ENCODE measurements at places on chromosomes 11 and 22.

- DNase-seq, result no peak
Measured at GRCh38 chr11:33179348-33179803, 18.1 kb upstream of the CSTF3 start.

- no peak for DNase-seq
Measured at GRCh38 chr11:13316528-13316961, 39.0 kb downstream of the BMAL1 start.

DNA sequence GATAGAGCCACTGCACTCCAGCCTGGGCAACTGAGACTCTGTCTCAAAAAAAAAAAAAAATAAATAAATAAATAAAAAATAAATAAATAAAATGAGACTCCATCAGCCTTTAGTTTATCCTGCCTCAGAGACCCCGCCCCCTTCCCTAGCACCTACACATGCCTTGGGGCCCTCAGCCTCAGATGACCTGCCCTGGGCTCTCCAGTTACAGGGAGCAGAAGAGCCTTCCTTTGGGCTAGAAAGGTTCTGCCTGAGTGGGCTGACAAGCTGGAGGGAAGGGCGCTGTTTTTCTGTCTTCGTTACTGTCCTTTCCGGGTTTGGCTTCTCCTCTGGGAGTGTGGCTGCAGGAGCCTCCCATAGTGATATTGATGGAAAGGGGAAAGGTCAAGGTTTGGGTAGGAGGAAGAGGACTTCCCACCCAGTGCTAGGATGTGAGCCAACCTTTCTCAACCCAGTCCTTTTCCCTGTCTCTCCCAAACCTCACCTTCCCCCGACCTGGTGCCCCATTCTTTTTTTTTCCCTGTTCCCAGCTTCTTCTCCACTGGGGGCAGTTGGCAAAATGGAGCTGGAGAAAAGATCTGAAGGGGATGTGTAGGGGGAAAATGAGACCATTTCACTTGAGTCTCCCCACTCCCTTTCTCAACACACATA is 1.5 kb upstream of the SF3B2 start:
- DNase-seq, result no peak

GRCh38 chr11:103013421-103013820 is 57.9 kb upstream of the MMP13 start:
- DNase-seq, result no peak

- no peak for DNase-seq
Measured at GRCh38 chr22:23012081-23012622, 58.2 kb upstream of the GNAZ start.

- no peak for DNase-seq
Measured at GRCh38 chr11:60098508-60098907, 10.0 kb downstream of the MS4A2 start.

- no peak for DNase-seq
Measured at GRCh38 chr22:27791859-27792241, 9.7 kb downstream of the MN1 start.

DNA sequence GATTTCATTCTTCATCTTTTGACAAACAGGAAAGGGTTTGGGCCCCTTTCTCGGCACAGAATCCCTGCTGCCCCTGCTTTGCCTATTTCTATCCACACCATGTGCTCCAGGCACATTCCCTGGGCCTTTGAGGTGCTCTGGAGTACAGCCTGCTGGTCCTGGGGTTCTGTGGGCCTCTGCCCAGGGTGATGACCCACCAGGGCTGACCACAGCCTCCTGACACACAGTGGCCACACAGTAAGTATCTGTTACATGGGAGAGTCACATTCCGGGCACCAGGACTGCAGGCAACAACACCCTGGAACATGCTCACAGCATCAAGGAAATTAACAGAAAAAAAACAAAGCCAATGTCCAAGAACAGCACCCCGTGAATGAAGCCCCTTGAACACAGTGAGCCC is 39.1 kb downstream of the SCUBE2 start:
- DNase-seq, result no peak

- no peak for DNase-seq
Measured at GRCh38 chr11:68841718-68842426, at the start of gene CPT1A. Gene CPT1A (minus strand): TSS chr11:68841916. CDS start chr11:68815474, 26,442 bp downstream.

GRCh38 chr22:48359613-48359965 is 1468.1 kb downstream of the BRD1 start:
- no peak for DNase-seq

- DNase-seq, result no peak
Measured at GRCh38 chr22:40509401-40510134, 127.0 kb downstream of the MRTFA start.

- DNase-seq, result no peak
Measured at GRCh38 chr11:95968585-95968984, 44.7 kb upstream of the MTMR2 start.

DNA sequence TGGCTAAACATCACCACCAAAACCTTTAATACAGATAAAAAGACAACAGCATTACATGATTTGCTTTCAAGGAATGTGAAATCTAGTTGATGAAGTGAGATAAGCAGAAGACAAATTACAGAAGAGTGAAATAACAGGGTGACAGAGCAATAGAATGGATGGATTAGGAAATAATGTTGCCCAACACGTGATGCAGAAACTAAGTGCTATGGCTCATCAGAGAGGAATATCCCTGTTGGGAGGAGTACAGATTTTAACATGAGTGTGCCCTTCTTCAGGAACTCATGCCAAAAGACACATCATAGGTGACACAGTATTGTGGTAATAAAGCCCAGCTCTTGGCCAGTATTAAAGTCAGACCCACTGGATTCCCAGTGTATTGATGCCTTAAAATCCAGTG is 176.6 kb upstream of the RAG2 start:
- no peak for DNase-seq

DNA sequence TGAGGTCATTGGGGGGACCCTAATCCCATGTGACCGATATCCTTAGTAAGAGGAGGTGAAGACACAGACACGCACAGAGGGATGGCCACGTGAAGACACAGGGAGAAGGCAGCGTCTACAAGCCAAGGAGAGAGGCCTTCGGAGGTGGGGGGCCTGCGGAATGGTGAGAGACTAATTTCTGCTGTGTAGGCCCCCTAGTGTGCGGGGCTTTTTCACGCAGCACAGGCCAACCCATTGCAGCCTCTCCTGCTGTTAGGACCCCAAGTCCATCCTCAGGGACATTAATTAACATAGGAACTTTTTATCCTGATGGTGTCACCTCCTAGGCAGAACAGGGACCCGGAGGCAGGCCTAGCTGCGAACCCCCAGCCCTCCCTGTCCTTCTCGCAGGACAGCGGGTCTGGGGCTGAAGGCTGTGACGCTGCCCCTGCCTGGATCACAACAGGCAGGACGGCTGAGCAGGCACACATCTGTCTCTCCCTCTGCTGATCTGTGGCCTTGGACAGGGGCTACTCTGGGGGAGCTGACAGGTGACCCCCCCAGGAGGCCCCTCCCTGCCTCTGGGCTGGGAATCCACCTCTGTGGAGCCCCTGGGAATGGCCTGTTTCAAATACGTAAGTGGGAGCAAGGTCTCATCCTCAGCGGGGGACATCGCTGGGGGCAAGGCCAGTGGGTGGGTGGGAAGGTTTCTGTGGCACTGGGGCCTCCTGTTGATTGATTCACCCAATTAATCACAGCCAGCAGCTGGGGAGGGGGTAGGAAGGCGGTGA is 7.9 kb downstream of the ASCL2 start:
- no peak for DNase-seq

GRCh38 chr11:9028581-9028980 is 24.8 kb upstream of the NRIP3 start:
- DNase-seq, result no peak

- DNase-seq, result no peak
Measured at GRCh38 chr22:33325232-33326004, 267.2 kb upstream of the SYN3 start.

DNA sequence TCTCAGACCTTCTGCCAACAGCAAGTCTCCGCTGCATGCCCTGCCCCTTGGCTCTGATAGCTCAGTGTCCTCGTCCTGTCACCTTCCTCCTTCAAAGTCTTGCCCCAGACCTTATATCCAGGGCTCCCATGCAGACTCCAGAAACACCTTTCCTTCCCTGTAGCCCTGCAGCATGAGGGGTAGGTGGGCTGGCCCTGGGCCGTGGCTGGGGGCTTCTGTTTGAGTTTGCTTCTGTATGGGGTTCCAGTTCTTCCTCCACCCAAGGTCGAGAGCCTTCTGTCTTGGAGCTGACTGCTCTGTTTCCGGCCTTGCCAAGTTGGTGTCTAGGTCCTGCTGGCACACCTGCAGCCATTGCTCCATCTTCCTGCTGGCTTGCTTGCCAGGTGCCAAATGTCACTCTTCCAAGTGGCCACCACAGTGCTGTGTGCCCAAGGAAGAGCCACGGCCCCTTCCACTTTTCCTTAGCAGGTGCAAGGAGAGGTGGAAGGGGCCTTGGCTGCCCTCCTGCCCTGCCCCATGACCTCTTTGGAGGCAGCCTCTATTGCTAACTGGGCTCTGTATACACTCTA is 74.8 kb upstream of the NECTIN1 start:
- no peak for DNase-seq

DNA sequence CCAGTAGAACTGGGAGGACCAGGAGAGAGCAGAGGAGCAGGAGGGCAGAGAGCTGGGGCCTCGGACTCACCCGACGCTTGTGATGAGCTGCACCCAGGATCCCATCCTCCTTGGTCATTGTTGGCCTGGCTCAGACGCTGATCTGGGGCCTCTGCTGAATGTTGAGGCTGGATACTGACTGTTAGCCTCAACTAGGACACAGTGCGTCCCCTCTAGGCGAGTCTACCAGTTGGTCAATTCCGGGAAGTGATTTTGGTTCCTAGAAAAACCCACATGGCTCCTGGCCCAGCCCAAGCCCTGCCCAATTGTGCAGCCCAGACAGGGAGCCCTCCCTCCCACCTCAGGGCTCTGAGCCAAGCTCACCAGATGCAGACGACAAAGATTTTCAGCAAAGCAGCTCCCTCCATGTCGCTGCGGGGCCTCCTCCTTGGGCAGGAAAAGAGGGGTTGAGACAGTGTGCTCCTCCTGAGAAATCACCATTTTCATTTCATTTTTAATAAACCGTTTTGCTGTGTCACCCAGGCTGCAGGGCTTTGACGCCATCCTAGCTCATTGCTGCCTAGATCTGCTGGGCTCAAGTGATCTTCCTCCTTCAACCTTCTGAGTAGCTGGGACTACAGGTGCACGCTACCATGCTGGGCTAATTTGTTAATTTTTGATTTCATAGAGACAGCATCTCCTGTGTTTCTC is at the start of gene APOL4:
Gene APOL4, minus strand, starts transcription at position 180 of the 690 bp plus-strand sequence. Its CDS starts 75 bp downstream, at position 105.
- DNase-seq, result peak; percentile 55

DNA sequence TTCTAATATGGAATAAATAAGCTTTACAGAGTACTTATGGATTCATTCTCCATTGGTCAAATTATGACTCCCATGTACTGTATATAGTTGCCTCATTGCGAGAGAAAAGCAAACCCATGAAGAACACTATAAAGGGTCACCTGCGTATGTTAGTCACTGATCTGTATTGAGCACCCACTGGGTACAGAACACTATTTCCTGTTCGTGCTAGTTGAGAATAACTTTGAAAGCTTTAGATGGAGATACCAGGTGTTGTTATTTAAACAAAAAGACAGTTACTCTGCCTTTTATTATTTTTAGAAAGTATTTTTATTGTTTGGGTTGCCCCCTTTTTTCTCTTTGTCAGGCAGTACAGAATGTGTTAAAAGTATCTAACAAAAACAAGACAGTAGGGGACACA is 79.9 kb downstream of the DEUP1 start:
- DNase-seq, result no peak

DNA sequence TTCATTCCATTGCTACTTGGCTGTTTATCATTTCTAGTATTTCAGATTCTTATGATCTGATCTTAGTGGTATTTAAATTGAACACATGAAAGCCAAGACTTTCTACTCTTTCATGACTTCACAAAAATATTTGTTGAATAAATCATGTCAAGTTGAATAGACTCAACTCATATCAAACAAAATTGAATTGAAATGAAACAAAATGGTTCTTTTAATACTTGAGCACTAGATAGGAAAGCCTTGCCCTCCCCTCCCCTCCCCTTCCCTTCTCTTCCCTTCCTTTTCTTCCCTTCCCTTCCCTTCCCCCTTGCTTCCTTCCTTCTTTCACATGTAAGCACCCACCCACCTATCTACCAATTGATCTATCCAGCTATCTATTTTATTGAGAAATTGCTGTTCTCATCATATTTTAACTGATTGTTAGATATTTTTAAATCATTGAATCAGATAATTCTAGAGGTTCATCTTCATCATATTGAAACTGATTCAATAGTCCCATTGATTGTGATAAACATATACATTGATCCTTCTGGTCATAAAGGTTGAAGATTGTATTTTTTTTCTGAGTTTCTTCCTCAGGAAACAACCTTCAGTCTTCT is 2015.9 kb downstream of the LRRC4C start:
- DNase-seq, result no peak

- DNase-seq, result no peak
Measured at GRCh38 chr22:39212721-39213376, 31.9 kb downstream of the PDGFB start.

DNA sequence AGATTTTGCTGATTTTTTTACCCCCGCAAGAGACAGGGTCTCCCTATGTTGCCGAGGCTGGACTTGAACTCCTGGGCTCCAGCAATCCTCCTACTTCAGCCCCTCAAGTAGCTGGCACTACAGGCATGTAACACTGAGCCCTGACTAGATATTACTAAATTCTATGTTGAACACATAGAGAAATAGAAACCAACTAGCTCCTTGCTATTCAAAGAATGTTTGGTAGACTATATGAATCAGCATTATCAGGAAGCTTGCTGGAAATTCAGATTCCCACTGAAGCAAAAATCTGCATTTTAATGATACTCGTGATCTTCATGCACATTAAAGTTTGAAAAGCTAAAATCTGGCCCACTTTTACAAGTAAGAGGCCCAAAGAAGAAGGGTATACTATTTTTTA is 11.9 kb downstream of the TMEM41B start:
- no peak for DNase-seq

DNA sequence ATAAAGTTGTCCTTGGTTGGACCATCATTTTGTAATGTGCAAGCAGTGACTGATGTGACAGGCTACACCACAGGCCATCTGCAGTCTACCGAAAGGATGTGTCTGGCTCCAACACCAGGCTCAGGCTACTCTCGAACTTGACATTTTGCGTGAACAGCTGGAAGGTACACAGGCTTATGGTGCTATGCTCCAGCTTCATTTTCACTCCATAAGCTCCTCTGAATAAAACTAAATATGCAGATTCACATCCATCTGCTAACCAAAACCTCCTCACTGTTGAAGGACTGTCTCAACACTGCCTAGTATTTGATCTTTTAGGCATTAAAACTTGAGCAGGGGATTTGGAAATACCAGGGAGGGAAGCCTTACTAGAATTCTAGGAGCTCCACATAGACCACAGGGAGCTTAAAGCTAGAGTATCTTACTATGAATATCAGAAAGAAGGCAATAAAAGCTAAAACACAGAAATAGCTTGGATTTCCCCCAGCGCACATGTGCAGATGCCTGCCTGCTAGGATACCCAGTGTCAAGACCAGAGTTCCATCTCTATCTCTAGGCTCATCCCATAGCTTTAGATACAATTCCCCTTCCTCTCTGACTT is 383.9 kb upstream of the FAT3 start:
- DNase-seq, result no peak

GRCh38 chr11:58617976-58618557 is 4.4 kb upstream of the CNTF start:
- DNase-seq, result no peak

GRCh38 chr11:78171951-78172350 is 16.5 kb downstream of the KCTD21 start:
- no peak for DNase-seq

Data from forelimb muscle (tissue), 1 donor.